Activated naive CD4-positive, alpha-beta T cell treated with anti-CD3 and anti-CD28 coated beads, Interleukin-2, amount 50 U/mL, for 16 hours (primary cell): ENCODE measurements at places on chromosomes 3 and 15.

DNA sequence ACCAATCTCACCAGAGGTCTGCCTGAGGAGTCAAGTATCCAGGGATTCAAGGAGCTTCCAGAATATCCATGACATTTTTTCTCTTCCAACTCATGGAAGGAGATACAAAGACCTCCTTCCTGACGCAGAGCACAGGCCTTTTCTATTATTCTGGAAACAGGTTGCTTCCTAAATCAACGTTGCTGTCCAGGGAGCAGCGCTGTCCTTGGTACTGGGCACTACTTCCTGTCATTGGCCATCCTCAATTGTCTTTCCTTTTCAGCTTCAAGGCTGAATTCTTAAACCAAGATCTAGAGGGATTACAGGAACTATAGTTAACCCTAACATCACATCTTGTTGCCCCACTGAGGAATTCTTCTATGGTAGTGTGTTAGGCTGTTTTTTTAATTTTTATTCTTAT lies 50.4 kb upstream of the TBC1D21 start:
- DNase-seq, result no peak

DNA sequence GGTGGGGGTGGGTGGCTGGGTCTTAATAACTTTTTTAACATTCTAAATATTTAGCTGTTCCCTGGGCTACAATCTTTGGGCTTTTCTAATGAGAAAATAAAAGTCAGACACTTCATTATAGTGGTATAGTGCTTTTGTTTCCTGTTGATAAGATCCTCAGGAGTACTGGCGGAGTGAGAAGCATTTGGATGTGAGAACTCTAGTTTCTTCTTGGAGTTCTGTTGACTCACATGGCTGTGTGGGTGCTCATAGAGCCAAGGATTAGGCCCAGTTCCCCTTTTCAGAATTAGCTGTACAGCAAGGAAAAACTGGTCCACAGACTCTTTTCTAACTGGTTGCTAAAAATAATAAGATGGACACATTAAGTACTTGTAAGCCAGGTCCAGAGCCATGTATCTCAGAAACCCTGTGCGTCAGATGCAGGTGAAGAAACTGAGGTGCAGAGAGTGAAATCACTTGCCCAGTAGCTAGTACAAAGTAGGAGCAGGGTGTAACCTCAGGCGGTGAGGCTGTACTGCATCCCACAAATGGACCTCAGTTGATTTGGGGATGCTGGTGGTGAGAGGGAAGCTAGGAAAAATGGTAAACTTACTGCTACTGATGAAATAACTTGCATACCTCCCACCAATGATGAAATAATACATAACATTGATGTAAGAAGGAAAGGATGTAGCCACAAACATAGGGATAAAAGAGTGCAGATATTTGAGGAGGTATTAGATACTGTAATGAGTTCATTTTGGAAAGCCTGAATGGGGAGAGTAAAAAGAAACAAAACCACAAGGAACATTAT lies 2.3 kb downstream of the ITPR1 start:
- DNase-seq, result no peak

DNA sequence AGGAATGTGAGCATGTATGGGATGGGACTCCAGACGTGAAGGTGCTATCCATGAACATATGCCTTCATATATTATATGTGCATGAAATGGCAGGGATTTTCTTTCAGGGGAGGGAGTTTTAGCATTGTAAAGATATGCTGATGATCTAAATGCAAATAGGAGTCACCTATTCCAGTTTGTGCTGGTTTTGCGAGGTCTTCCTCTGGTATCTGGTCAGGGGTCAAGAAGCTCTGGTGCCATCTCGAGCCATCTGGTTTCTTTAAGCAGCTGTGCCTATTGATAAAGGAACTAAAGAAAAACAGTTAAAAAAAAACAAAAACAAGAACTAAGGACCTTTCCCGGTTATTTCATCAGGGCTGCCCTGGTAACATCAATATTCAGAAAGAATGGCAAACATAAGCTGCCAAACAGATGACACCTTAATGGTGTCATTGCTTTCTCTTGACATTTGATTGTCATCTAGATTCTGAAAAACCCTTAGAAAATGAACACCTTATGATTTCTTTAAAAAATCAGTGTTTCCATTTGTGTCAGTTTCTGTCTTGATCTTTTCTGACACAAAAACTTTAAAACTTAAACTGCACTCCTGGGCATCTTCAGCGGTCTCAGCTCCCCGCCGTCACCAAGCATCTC lies 22.7 kb downstream of the APH1B start:
- no peak for DNase-seq

DNA sequence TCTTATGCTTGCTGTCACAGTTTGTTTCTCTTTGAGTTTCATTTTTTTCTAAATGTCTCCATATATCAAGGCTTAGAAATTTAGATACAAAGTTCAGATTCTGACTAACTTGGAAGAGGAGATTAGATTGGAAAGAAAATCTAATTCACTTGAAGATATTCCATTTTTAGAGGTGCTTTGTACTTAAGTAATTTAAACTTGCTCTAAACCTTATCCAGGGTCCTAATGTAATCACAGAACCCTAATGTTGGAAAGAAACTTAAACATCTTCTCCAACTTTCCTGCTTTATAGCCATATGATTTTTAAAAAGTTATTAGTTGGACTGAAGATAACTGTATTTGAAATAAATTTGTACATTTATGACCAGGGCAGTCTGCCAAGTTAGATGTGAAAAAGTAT lies 81.1 kb upstream of the ARHGEF3 start:
- no peak for DNase-seq

GRCh38 chr15:41561104-41561776 lies 2.2 kb downstream of the TYRO3 start:
- DNase-seq, result no peak
